ENCODE measurements at places on chromosomes 6 and 20. TPM values are rescaled to one million over a fixed set of nuclear protein-coding genes. Genes with fewer than 3 reads are reported as not detected.
A peak's percentile ranks its signal among the peaks of the same experiment; 100 is the strongest.

DNA sequence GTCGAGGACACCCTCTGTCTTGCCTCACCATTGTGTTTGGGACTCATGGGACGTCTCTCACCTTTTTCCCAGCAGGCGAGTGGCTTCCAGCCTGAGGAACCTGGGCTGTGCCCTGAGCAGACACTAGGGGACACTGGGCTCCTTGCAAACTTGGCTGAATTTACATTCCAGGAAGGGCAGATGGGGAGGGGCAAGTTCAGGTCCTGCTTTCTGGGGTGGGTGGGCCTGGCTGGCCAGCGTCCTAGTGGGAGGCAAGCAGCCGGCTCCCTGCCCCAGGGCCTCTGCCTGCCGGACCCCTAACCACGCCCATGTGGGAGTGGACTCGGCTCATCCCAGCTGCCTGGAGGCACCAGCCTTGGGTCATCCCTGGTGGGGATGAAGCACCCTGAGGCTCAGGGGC is 48.2 kb upstream of the MLN start:
- no peaks in the 10 kb centered on the region for H3K36me3 ChIP-seq
- peak; percentile 41 for DNase-seq

DNA sequence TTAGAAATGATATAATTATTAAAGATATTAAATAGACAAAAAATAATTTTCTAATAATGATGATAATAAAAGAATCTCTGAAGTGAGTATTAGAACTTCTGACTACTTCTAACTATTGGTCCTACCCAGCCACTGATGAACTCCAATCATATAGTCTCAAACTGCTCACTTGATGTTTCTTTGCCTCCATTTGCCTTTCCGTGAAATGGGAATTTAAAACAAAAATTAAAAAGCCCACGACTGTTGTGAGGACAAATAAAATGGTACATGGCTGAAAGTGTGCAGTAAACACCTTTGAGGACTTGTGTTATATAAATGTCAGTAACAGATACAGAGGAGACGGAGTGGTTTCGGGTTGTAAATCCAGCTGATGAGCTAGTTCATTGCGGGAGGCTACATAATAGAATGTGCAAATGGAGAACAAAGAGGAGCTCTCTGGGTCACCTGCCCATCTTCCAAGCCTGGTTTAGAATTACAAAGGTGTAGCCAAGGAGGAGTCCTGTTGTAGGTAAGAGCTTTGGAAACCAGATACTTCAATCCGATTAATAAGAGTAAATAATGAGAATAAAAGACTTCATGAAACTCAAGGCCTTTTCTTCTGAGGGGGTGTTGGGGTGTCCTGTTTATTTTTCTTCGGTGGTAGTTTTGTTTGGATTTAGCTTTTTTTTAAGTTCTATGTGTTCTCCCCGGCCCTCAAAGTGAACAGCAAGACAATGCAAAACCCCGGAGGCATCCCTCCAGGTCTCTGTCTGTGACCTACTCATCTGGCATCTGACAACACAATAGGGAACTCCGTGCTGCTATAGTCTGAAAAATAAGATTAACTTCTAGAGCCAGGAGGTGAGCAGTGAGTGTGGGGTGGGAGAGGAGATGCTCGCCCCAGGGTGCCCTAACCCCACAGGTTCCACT is 4.4 kb upstream of the PXDC1 start:
- H3K27ac ChIP-seq, result no peak overlapping the region
- H3K4me3 ChIP-seq, result no peak overlapping the region
- DNase-seq, result no peak
- H3K4me1 ChIP-seq, result no peaks in the 10 kb centered on the region

DNA sequence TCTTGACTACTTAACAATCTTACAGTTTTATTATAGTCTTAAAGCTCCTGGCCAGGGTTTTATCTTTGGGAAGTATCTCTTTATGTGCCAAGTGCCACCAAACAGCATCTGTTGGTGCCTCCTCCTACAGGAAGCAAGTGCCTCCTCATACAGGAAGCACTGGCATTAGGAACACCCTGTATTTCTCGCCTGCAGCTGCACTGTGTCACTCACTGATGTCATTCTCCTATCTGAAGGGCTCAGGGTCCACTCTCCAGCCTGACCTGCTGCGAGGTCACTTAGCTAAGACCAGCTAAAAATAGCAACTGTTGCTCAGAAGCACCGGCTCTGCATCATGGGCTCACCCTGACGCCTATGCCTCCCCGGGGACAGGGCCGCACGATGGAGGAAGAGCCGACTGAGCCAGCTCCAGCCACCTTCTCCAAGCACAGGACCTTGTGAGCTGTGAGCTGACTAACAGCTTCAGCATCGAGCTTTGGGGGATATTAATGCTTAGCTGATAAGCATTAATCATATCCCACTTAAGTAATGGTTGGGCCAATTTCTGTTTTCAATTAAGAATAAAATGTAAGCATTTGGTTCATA is 66.3 kb upstream of the CD93 start:
- peak overlapping the region; percentile 7 for H3K27ac ChIP-seq
- peaks cover 3% of the 10 kb centered on the region for H3K27me3 ChIP-seq
- H3K4me3 ChIP-seq, result no peak overlapping the region

MYL9 gene
- total RNA-seq, result 0.31 TPM

HDGFL1 gene
- not detected for total RNA-seq

Measured in activated CD8-positive, alpha-beta T cell treated with anti-CD3 and anti-CD28 coated beads, Interleukin-2, amount 10 ng/mL, durations not matched to agents 7 days and 5 days (primary cell).